T-helper 1 cell (primary cell): ENCODE measurements at places on chromosomes 2 and 18.

DNA sequence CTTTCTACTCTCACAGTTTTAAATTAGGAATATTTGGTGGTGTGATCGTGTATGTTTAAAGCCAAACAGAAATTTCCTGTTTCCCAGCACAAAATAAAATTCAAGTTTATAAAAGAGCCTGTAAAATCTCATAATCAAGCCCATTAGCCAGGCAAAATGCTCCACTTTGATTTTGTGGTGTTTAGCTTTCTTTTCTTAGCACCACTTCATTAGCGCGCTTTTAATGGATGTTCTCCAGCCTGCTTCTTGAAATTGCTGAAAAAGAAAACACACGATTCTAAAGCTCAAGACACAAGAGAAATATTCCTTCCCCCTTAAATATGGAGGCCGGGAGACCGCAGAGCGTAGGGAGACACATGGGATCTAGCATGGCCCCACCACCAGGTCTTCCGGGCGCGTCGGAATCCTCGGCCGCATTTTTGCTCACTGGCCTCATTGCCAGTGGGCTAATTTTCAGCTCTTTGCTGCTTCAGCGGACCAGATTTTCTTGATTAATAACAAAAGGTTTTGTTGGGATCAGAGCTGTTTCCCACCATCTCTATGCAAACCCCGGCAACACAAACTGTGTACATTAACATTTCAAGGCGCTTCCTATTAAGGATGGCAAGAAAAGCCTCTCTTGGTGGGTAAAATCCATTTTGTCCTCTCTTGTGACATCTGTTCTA lies 40.4 kb upstream of the ID2 start:
- DNase-seq, result no peak

- DNase-seq, result no peak
Observed at GRCh38 chr2:73588177-73588576, 54.0 kb downstream of the NAT8 start.

DNA sequence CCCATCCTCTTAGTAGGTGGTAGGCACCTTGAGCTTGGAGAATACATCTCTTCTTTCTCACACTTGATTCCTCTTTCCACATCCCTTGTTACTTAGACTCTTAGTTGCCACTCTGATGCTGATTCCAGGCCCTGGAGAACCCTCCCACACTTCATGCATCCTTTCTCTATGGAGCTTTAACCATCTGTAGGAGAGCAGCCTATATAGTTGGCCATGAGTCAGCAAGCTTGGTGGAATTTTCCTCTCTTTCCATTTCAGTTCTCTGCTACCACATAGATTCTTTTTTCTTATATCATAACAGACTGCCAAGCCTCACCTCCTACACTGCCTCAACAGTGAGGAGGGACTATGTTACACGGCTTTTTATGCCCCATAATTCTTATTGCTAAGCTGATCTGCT lies 851.6 kb upstream of the CDH2 start:
- no peak for DNase-seq

DNA sequence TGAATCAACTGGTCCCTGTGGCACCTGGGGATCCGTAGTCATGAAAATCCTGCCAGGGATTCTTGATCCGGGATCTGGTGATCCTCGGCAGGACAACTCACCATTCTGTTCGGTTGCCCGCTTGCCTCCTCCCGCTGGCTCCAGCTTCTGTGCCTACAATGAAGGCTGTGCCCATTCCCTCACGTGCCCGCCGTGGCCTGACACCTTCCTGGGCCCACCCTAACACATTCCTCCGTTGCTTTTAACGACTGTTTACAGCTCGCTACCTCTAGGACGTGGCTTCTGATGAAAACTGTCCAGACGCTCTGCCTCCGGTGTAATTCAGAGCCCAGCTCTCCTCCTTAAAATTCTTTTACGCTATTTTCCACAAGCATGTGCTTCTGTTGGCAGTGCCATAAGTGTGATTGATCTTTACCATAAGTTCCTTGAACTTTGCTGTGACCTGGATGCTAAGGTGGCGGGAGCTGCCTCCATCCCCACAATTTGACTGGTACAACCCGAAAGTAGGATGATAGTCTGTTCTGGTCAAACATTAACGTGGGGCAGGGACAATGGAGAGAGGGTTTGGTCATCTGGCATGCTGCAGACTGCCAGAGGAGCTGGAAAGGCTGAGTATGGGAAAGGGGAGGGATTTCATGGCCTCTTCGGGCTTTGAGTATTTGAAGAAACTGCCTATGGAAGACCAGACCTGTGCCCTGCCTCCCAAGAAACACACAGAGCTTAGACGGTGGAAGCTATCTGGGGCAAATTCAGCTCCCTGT lies 206.8 kb upstream of the TNP1 start:
- DNase-seq, result no peak

GRCh38 chr2:215522237-215522636 lies 86.4 kb upstream of the FN1 start:
- no peak for DNase-seq

GRCh38 chr2:16318051-16318450 lies 347.6 kb downstream of the CYRIA start:
- DNase-seq, result no peak

- DNase-seq, result no peak
Observed at GRCh38 chr2:228767196-228767595, 503.9 kb downstream of the PID1 start.

DNA sequence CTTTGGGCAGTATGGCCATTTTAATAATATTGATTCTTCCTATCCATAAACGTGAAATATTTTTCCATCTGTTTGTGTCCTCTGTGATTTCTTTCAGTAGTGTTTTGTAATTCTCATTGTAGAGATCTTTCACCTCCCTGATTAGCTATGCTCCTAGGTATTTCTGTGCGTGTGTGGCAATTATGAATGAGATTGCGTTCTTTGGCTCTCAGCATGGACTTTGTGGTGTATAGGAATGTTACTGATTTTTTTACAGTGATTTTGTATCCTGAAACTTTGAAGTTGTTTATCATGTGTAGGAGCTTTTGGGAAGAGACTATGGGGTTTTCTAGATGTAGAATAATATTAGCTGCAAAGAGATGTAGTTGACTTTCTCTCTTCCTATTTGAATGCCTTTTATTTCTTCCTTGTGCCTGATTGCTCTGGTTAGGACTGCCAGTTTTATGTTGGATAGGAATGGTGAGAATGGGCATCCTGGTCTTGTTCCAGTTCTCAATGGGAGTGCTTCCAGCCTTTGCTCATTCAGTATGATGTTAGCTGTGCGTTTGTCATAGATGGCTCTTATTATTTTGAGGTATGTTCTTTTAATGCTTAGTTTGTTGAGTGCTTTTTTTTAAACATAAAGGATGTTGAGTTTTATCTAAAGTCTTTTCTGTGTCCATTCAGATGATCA lies 27.0 kb upstream of the THUMPD2 start:
- DNase-seq, result no peak

- DNase-seq, result no peak
Observed at GRCh38 chr2:223549215-223549614, 52.9 kb downstream of the SCG2 start.

GRCh38 chr2:11753886-11754699 lies 7.7 kb downstream of the LPIN1 start:
- DNase-seq, result peak; percentile 48

- DNase-seq, result no peak
Observed at GRCh38 chr2:21818212-21818795, 694.5 kb downstream of the TDRD15 start.

- no peak for DNase-seq
Observed at GRCh38 chr2:119469131-119469530, 37.5 kb downstream of the TMEM37 start.

- DNase-seq, result no peak
Observed at GRCh38 chr2:79359419-79359818, 153.4 kb upstream of the CTNNA2 start.

DNA sequence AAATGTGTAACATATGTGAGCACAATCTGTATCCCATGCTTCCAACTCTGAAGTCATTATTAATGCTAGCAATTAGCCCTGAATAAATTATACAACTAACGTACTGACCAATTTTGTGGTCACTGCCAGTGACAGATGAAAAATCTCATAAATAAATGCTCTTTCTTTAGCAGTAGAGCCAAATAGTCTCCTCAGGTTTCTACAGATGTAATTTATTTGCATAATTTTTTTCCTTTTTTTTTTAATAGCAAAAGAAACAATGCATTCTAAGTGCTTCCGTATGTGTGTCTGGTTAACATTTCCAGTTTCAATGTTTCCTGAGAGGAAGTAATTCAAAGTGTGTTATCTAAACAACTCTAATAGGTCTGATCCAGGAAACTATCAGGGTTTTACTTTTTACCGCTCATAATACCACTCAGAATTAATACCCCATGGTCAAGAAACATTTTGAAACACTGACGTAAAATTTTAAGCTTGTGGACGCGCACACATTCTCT lies 108.4 kb downstream of the MEP1B start:
- DNase-seq, result no peak

GRCh38 chr18:48983793-48984437 lies 33.1 kb upstream of the SMAD7 start:
- DNase-seq, result no peak

GRCh38 chr2:42169874-42170521 lies 845 bp downstream of the EML4 start:
- DNase-seq, result no peak

GRCh38 chr2:33304032-33304864 lies 172.2 kb upstream of the RASGRP3 start:
- DNase-seq, result no peak

- DNase-seq, result no peak
Observed at GRCh38 chr2:225008179-225008856, 34.0 kb downstream of the DOCK10 start.

- DNase-seq, result no peak
Observed at GRCh38 chr2:238009563-238009962, 42.7 kb downstream of the UBE2F start.

DNA sequence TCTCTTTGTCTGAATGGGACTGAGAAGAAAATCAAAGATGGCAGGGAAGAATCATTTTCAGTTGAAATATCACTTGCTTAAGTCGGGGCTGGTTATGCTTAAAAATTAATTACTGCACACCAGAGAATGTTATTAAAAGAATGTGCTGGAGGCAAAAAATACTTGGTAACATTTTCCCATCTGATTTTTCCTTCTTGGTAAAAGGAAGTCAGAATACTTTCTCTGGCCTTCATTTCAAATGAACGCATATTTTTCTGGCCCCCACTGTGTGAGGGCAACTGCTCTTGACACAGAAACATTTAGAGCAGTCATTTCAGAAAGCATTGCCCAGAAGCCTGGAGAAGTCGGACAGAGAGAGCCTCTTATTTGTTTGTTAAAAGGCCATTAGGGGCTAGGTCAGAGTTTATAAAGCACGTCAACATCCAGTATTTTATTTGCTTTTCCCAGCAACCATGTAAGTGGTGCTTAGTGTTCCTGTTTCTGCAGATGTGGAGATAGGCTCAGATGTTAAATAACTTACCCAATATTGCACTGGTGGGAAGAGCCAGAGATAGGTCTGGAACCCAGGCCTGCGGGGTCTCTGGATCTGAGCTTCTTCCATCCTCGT lies 32.9 kb upstream of the LYPD6B start:
- no peak for DNase-seq

DNA sequence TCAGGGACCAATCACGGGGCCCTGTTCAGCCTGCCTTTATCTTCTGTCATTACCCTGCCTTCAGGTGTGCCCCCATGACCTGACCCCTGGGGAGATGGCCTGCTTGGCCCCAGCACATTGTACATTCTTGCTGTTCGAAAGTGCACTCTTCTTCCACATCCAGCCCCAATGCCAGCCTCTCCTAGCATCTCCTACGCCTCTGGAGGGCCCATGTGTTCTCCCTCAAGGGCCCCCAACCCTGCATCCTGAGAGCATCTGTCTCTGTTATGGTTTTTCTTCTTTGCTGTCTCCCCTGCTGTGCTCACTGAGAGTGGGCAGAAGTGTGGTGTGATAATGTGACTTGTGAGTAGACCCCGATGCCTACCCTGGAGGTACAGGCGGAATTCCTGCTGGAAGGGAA lies 41.5 kb upstream of the OTOS start:
- DNase-seq, result no peak

GRCh38 chr2:181312515-181312927 lies 144.7 kb upstream of the ITGA4 start:
- no peak for DNase-seq

DNA sequence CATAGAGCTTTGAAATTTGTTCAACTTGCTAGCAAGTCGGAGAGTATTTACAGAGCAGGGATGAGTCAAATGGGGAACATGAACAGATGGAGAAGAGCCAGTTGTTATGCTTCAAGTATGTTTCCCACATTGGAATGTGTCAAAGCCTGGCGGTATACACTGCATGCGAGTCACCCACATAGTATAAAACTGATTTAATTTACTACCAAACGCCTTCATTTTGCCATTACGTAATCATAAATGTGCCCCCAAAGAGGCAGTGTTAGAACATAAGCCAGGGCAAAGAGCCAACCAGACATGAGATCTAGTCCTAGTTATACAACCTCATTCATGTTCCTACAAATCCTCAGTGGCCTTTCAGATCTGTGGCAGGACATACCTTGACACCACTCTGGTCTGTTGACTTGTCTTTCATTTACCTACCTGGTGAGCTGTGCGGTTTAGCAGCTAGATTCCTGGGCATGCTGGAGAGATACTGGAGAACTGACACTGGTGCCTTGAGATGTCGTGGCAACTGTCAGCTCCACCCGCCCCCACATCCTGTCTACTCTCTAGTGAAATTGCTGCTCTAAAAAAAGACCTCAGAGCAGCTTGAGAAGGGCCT lies 21.7 kb upstream of the NRP2 start:
- DNase-seq, result no peak

DNA sequence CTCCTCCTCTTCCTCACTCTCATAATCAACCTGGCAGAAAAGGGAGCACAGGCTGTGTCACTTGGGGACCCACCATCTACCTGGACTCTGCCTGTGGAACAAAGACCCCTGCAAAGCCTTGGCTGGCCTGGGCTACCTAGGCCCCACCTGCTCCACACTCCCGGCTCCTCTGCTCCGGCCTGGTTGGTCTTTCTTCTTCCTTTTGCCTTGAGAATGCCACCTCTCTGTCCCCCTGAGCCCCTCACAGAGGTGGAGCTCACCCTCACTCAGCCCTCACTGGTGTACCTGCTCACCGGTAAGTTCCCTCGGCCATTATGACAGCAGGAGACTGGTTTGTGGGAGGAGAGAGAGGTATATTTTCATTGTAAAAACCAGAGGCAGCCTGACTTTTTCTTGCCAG lies 74.1 kb downstream of the POLR1A start:
- no peak for DNase-seq

GRCh38 chr2:189553504-189554088 lies 27.0 kb downstream of the SLC40A1 start:
- no peak for DNase-seq

DNA sequence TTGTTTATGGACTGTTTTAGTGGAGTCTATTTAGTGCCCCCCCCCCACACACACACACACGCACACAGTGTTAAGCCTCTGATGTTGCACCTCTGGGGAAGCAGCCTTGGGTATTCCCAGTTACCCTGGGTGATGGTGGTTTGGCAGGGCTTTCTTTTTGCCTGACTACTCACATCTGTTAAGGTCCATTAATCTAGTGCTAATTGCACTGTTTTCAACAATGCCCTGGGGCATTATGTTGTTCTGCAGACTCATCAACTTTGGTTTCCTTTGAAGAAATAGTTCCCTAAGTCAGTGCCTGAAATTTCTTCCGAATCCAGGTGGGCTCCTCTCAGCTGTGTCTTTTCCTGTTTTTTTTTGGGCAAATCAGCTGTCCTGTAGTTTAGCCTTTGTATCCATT lies 34.7 kb downstream of the SPOPL start:
- no peak for DNase-seq

GRCh38 chr2:126495189-126495588 lies 160.8 kb upstream of the GYPC start:
- no peak for DNase-seq
